Lung microvascular endothelial cell (primary cell): ENCODE measurements at places on chromosomes 5 and 9. TPM values are rescaled to one million over a fixed set of nuclear protein-coding genes. Genes with fewer than 3 reads are reported as not detected.

GRCh38 chr5:169583101-169583423 lies 511 bp upstream of the SPDL1 start:
- DNase-seq: no peak

GRCh38 chr9:125513303-125513667 lies 193.7 kb downstream of the MAPKAP1 start:
- DNase-seq: no peak

GRCh38 chr5:135196483-135196882 lies 162.5 kb upstream of the PITX1 start:
- DNase-seq: no peak

- DNase-seq: no peak
These were observed 35.3 kb upstream of the SPDL1 start for GRCh38 chr5:169548315-169548714.

- no peak for DNase-seq
These were observed 152.9 kb upstream of the PITX1 start for GRCh38 chr5:135186662-135187522.

GRCh38 chr9:116547729-116548426 lies 139.2 kb upstream of the TRIM32 start:
- DNase-seq: no peak

GRCh38 chr9:138077898-138078540 lies 200.4 kb downstream of the CACNA1B start:
- DNase-seq: no peak

- no peak for DNase-seq
These were observed 91.9 kb upstream of the CHD1 start for GRCh38 chr5:99020698-99021048.

GRCh38 chr9:134436379-134436762 lies 110.1 kb downstream of the RXRA start:
- DNase-seq: no peak

- DNase-seq: no peak
These were observed 45.7 kb upstream of the ADRB2 start for GRCh38 chr5:148780711-148781110.

DNA sequence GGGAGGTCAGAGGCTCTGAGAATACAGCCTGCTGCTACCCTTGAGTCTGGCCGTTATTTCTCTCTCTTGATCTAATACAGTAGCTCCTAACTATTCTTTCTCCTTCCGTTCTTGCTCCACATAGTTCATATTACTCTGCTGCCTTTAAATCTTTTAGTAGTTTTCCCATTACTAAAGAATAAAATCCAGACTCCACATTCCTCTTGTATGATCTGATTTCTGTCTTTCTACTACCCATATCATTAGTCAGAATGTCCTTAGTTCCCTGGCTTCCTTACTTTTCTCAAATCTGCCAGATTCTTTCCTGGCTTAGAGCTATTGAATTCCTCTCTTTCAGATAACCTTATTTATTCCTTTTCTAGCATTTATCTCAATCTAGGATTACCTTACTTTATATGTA lies 40.0 kb downstream of the MARCHF6 start:
- no peak for DNase-seq

- DNase-seq: no peak
These were observed 127.6 kb downstream of the RFX3 start for GRCh38 chr9:3398232-3398648.

DNA sequence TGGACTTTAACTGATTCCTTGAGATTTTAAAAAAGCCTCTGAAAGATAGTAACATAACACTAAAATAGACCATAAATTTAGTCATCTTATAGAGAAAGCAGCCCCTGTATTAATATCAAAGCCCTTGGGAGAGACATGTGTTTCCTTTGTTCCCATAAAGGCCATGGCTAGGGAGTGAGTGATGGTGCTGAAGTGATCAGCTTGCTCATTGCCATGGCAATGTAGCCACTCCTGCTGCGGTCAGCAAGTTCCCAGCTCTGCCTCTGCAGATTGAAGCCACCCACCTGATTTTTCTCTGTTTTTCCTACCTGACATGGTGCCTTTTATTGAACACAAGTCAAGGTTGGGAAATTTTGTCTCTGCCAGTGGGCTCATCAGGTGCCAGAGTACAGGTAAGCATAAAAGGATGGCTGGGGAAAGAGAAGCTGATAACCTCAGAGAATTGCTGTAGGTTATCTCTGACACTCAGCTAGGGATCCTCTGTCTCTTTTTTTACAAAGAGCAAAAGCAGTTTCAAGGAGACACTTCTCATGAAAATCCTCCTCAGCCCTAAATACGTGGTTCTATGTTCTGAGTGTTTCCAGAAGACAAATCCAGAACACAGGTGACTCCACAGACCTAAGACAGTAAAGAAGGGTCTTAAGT lies 296.3 kb upstream of the NMUR2 start:
- DNase-seq: no peak

GRCh38 chr9:4935001-4935672 lies 49.9 kb upstream of the JAK2 start:
- peak; percentile 8 for DNase-seq

DNA sequence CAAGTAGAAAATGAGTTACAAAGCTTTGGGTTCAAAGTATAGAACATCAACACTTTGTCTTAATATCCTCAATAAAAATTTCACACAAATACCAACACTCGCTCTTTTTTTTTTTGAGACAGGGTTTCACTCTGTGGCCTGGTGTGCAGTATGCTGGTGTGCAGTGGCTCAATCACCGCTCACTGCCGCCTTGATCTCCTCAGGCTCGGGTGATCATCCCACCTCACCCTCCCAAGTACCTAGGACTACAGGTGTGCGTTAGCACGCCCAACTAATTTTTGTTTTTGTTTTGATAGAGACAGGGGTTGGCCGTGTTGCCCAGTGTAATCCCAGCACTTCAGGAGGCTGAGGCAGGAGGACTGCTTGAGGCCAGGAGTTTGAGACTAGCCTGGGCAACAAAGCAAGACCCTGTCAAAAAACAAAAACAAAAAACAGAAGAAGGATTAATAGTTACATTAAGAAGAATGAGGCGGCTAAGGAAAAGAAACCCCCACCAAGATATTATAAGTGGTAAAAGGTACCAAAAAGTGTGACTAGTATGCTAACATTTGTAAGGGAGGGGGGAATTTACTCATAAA lies 20.3 kb downstream of the FNBP1 start:
- DNase-seq: no peak

DNA sequence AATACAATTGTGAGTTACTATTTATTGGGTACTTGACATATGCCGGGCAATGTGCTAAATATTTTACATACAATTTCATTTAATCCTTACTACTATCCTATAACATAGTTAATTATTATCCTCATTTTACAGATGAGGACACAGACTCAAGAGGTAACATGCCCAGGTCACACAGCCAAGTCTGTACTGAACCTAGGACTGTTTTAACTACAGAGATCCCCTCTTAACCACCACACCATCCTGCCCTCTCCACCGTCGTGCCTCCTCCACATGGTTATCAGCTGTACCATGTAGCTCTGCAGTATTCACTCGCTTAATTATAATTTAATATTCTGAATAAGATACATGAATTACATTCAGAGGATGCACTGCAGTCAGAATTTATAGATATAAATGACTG lies 5.3 kb downstream of the RAB14 start:
- DNase-seq: no peak

DNA sequence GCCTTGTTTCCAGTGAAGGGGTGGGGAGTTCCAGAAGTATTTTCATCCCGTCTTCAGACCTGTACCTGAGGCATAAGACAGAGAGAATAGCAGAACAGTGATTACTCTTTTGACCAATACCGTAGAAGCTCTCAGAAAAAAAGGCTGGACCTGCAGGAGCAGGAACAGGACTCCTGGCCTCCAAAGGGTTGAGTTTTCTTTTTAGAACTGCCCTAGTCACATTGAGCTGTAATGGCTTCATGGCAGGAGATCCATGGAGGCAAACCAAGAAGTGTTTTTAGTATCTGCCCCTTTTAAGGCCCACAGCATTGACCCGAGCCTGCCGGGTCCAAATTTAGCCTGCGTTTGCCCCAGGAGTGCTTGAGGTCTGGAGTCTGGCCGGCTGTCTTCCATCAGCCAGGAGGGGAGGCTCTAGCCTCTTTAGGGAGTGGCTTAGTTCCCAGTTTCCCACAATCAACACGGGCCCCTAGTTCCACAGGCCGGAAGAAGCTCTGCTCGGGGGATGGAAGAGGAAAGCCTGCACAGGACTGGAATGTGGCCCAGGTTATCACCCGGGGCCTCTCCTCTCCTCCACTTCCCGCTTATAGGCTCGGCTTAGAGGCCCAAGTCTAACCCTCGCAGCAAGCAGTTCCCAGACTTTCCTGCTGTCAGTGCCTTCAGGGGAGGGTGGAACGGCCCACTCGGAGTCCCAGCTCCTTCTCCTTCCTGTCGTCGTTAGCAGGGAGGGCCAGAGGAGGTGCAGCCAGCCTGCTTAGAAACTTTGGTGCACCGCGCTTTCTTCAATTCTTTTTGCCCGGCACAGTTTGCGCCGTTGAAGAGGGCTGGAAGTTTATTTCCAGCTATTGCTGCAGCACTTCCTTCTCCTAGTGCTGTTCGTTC lies 80.7 kb downstream of the C9orf152 start:
- peak; percentile 75 for DNase-seq

DNA sequence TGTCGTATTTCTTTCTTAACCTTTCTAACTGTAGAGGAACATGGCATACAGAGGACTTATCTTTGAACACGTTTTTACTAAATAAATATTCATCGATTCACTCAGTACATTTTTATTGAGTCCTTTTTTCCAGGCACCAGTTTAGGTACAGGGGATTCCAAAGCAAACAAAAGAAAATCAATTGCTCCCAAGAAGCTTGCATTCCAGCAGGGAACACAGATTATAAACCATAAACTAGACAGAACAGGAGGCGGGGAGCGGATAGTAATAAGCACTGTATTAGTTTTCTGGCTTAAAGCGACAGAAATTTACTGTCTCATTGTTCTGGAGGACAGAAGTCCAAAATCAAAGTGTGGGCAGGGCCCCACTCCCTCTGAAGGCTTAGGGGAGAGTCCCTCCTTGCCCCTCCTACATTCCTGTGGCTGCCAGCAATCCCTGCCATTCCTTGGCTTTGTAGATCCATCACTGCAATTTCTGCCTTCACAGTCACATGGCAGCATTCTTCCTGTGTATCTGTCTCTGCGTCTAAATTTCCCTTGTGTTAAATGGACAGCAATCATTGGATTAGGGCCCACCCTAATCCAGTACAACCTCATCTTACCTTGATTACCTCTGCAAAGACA lies 115.5 kb downstream of the COL23A1 start:
- no peak for DNase-seq

- DNase-seq: peak; percentile 55
These were observed 363.1 kb downstream of the PRELID2 start for GRCh38 chr5:145471831-145472612.

DNA sequence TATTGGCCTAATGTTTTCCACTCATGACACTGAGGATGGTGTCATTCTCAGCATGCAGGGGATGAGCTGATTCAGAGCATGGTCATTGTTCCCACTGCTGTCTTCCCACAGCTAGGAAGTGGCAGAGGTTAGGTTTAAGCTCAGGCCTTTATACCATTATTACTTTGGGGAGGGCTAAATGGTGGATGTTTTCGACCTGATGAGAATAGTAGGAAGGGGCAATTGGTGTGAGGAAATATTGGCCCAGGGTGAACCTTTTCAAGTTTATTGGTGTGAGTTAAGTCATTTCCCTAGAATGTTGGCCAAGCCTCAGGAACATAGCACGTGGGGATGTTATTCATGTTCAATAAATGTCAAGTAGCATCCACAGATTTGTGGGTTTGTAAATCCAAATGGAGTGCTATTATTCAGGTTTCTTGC lies 59.6 kb downstream of the ARHGAP26 start:
- DNase-seq: peak; percentile 98

GRCh38 chr5:60504342-60504741 lies 195.6 kb downstream of the DEPDC1B start:
- no peak for DNase-seq

- peak; percentile 94 for DNase-seq
These were observed 18.0 kb upstream of the STARD4 start for GRCh38 chr5:111530298-111530740.

DNA sequence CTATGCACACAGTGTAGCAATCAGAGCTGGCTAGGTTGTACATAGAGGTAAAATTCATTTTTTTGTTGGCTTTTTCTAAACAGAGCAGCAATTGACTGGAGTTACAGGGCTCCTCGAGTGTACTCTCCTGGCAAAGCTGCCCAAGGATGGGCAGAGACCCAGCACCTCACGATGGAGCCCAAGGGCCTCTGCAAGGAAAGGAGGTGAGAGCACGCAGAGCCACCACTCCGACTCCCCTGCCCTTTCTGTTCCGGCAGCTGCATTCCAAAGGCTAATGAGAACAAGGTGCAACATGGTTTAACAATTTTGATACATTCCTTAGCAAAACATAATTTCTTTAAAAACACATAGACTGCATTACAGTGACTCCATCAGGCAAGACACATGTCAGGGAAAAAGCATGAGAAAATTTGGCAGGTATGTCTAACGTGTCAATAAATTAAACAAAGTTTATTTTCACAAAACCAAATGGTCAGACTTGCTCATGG lies 47.5 kb downstream of the SAXO1 start:
- no peak for DNase-seq

- no peak for DNase-seq
These were observed 96.4 kb upstream of the SPRY4 start for GRCh38 chr5:142421228-142421617.

- DNase-seq: no peak
These were observed 93.5 kb upstream of the RGMB start for GRCh38 chr5:98679963-98680362.

DNA sequence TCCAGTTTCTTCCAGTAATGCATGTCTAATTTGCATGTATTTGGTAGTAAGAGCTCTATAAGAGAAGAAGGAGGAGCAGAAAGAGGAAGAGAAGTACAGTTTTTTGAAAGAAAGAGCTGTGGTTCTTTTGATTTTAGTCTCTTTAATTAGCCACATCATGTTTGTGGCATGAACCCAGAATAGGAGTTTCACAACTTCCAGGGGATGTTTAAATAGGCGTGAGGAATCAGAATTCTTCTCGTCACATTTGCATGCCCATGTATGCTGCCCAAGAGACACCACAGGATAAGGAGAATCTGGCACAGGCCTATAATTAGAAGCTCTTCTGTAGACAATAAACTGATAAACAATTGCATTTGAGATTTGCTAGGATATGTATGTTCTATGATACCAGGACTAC lies 78.7 kb downstream of the GAS1 start:
- no peak for DNase-seq

DNA sequence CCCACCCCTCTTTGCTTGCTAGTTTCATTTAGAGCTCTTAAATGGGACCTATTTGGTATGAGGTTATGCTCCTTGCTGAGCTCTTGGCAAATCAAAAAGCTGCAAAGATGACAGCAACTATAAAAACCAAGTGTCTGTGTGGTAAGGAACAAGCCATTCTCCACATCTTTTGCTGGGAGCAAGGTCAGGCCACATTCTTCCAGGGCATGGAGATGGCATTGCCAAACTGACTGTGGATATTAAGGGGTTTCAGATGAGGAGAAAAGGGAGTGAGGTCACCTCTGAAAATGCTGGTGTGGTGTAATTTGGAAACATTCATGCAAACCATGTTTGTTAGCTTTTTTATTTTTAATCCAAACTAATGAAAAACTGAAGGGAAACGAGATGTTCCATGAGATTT lies 218.8 kb upstream of the IL12B start:
- no peak for DNase-seq

- DNase-seq: no peak
These were observed 109.4 kb downstream of the PSD2 start for GRCh38 chr5:139904816-139905661.

C7 gene
- total RNA-seq: under 0.01 and 0.40 TPM in 2 replicates

XPA gene
- 7.4 and 10.7 TPM in 2 replicates for total RNA-seq

WDR38 gene
- total RNA-seq: not detected in 2 replicates

DBH gene
- not detected in 2 replicates for total RNA-seq

SIT1 gene
- total RNA-seq: not detected in 2 replicates

PCA3 gene
- total RNA-seq: 0.20 and 0.22 TPM in 2 replicates

SLC45A2 gene
- total RNA-seq: under 0.01 TPM in 1 of 2 replicates, not detected in the other

PRUNE2 gene
- 8.5 and 16.6 TPM in 2 replicates for total RNA-seq

FGF1 gene
- under 0.01 and 0.20 TPM in 2 replicates for total RNA-seq
